Dorsolateral prefrontal cortex (tissue), 122 donors: ENCODE measurements at places on chromosomes 2 and 18. TPM values are rescaled to one million over a fixed set of nuclear protein-coding genes. Genes with fewer than 3 reads are reported as not detected.

Gene CHPF
- 38.1 TPM for total RNA-seq

Gene MTCL1
- 49.2 TPM for total RNA-seq

Gene ABCG8
- 3.0 TPM for total RNA-seq

Gene TNFRSF11A
- 4.8 TPM for total RNA-seq

Gene CCDC141
- total RNA-seq = 2.8 TPM

Gene POTEE
- 0.15 TPM for total RNA-seq

Gene WDR7
- 110 TPM for total RNA-seq

Gene ITGB6
- not detected for total RNA-seq

Gene RAB6C
- total RNA-seq = 4.6 TPM

Gene DCDC2C
- total RNA-seq = 0.93 TPM

Gene TMEM163
- total RNA-seq = 18.8 TPM

Gene ADD2
- 208 TPM for total RNA-seq

Gene COL4A4
- 1.6 TPM for total RNA-seq

Gene CDH7
- total RNA-seq = 13.1 TPM

Gene ATP8B1
- 10.9 TPM for total RNA-seq

Gene SP5
- not detected for total RNA-seq
